Fibroblast of lung (primary cell): ENCODE measurements at places on chromosomes 3 and 15. TPM values are rescaled to one million over a fixed set of nuclear protein-coding genes. Genes with fewer than 3 reads are reported as not detected.

Gene TMEM207
- polyA plus RNA-seq = not detected in 2 replicates

- DNase-seq = peak; percentile 81
Measured at GRCh38 chr15:79329171-79329611, 18.3 kb downstream of the TMED3 start.

DNA sequence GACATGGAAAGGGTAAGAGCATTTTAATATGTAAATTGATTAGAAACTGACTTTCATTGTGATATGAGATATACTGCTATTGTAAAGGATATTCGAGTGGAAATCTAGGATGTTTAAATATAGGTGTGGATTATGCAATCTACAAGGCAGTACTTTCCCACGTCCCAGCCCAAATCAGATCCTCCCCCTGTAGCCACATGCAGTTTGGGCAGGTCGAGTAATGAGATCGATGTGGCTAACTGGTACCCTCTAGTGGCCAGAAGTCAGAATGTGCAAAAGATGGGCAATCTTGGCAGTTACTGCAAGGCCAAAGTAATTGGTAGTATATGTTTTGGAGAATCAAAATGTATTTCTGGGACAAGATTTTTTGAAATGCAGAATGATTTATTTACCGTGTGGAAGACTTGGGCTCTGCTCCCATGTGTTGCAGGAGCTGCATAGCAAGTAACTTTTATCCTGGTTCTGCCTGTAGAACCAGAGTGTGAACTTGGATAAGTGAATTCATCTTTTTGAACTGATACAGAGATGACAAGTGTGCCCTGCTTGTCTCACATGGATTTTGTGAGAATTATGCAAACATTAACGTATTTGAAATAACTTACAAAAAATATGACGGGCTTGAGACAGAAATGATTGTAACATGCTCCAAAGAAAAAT, 94.5 kb upstream of the ADAMTSL3 start:
- peak; percentile 74 for DNase-seq

DNA sequence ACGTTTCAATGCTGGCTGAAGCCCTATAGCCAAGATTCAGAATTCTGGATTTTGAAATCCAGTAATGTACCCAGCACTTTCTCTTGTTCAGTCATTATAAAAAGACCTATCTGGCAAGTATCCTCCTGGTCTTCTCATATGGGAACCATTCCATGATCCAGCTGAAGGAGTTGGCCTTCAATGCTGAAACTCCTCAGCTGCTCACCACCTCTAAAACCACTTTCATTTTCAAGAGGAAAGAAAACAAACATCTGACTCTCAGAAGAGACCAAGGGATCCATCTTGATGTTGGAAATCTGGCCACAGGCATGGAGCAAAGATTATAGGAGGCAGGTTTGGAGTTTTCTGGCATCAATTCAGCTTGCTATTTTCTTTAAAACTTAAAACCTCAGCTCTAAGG, 235.4 kb downstream of the FMN1 start:
- DNase-seq = peak; percentile 87

GRCh38 chr3:33054100-33055092, 42.5 kb downstream of the GLB1 start:
- DNase-seq = no peak

DNA sequence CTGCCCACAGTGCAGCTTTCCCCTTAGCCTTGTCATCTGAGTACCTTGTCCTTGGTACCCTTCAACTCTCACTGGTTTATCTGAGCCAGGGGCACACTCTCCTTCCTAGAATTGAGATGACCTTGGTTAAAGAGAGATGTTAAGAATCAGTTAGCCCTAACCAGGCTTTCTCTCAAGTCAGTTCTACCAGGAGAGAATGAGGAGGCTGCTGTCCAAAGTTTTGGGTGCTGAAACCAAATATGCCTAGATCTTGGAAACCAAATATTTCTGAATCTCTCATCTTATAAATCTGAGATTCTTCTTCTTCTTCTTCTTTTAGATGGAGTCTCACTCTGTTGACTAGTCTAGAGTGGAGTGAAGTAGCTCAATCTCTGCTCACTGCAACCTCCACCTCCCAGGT, 12.0 kb upstream of the CTXND1 start:
- peak; percentile 31 for DNase-seq

Gene GHSR
- polyA plus RNA-seq = not detected in 2 replicates

DNA sequence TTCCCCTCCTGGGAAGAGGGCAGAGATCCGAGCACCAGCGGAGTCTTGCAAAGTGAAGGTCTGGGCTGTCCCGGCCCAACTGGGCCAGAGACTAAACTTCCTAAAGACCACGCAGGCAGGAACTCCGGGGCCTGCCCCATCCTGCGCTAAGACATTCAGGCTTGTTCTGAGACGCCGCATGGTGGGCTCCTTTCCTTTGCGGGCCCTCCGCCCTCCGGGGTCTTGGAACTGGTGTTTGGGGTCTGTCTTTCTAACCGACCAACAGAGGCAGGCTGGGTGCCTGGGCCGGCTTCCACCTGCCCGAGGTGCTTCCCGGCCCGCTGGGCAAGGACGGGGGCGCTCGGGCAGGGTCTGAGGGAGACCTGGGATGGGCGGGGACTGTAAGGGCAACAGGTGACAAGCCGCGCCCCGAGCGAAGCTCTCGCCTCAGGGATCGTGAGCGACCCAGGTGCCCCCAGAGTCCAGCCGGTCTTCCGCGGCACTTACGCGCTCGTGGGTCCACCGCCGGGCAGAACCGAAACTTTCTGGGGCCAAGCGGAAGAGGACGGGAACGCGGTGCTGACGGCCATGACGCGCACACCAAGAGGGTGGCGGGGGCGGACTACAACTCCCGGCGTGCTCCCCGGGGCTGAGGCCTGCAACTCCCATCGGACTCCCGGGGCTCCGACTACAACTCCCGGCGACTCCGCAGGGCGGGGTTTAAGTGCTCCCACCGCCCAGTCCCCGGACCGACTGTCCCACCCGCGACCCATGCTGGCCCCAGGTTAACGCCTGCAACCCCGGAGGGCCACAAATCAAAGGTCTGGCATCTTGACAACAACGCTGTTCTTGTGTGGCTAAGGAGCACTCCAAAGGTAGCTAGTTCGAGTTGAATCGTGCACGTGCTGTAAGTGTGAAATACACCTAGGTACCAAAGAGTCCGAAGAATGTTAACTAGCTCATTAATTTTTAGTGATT, at the start of gene FYCO1:
FYCO1 (minus strand) TSS at position 589 of the 957 bp plus-strand sequence. CDS start 10,914 bp downstream, outside the sequence.
- DNase-seq = peak; percentile 88

Gene CHRNA7
- polyA plus RNA-seq = 0.09 and 0.62 TPM in 2 replicates

- no peak for DNase-seq
Measured at GRCh38 chr15:39392469-39393047, 188.3 kb upstream of the THBS1 start.

Gene CELF6
- polyA plus RNA-seq = 0.08 TPM in 1 of 2 replicates, not detected in the other

DNA sequence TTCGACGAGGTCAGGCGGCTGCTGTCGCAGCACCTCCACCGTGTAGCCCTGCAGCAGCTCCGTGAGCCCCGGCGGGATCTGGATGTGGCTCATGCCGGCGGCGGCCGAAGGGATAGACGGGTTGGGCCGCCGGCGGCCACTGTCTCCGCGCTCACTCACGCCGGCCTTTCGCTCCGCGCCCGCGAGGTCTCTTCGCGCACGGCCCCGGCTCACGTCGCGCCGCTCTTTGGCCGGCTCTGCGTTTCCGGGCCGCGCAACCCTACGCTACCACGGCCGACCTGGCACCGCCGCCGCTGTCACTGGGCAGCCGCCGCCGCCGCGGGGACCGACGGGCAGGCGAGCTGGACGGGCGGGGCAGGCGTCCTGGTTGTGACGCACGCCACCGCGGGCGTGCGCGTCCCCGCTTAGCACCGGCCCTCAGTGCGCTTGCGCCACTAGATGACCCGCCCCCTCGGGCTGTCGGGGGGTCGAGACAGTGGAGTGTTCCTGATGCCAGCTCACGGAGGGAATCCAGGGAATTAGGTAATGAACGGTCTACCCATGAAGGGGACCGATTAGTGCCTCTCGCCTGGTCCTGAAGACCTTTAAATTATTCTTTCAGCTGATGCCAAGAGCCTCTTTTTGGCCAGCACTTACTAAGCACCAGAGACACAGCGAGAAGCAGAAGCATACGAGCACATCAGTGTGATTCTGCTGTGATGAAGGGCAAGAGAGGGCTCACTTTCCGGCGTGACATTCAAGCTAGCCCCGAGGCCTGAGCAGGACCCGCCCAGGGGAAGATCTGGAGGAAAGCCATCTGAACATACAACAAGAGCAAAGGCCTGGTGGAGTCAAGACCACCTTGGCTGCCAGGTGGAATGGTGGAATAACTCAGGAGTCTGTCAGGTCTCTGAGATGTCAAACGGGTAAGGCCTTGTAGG, at the start of gene PRKAR2A:
PRKAR2A (minus strand) TSS at position 371 of the 920 bp plus-strand sequence; CDS start at position 93, 278 bp downstream.
- DNase-seq = peak; percentile 82

DNA sequence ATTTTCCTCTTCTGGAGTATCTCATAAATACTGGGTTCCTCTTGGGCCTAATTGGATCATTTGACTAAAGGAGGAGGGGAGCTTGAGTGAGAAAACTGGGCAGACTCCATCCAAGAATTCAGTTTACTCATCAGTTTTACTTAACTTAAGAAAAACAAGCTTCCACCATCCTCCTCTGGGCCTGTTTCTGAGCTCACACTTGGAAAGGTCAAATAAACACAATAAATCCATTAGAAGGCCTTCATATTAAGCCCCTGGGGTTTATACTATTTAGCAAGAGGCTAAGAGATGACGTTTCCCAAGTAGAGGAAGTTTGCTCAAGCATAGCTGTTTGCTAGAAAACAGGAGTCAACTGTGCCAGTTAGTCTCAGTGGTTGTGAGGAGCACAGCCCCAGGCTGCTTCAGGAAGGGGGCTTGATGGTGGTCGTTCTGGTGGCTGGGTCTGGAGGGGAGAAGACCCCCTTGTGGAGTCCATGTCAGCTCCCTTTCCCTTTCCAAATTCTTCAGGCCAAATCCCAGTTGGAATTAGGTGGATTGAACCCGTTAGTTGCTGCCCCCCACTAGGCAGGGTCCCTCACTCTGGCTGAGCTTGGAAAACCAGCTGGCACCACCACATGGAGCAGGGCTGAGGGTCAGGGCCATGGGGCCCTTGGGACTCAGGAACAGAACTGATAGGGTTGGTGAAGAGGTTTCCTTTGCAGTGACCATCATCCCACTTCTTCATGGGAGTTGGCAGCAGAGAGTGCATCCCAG, 64.8 kb downstream of the SPSB4 start:
- DNase-seq = peak; percentile 64

Gene INO80
- 5.7 and 6.0 TPM in 2 replicates for polyA plus RNA-seq

- DNase-seq = peak; percentile 39
Measured at GRCh38 chr15:58669108-58669507, 80.4 kb downstream of the ADAM10 start.

DNA sequence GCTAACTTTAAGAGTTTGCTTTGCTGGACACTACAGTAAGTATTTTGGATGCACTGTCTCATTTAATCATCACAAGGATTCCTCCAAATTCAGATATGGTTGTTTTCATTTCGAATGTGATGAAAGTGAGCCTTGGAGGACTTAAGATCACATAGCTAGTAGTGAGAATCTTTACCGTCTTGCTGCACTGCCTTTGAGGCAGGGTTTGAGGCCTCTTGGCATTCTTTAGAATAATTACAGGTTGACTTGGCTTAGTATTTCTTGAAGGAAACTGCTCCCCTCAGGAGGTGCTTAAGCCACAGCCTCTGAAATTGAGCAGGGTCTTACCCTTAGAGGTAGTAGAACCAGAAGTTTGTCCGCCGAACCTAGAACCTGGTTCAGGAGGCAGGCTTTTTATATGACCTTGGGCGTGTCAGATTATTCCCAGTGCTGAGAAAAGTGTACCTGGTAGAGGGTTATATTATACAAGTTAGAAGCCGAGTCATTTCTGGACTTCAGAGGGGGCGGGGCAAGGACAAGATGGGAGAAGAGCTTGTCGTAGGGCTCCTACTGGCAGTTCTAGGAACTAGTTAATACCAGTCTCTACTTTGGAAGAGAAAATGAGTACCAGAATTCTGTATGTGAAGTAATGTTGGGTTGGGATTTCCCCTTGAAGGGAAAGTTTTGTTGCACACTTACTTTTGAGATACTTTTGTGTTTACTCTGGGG, 1.1 kb downstream of the TFG start:
- DNase-seq = peak; percentile 68

- DNase-seq = no peak
Measured at GRCh38 chr15:93987068-93987467, 244.3 kb upstream of the MCTP2 start.

DNA sequence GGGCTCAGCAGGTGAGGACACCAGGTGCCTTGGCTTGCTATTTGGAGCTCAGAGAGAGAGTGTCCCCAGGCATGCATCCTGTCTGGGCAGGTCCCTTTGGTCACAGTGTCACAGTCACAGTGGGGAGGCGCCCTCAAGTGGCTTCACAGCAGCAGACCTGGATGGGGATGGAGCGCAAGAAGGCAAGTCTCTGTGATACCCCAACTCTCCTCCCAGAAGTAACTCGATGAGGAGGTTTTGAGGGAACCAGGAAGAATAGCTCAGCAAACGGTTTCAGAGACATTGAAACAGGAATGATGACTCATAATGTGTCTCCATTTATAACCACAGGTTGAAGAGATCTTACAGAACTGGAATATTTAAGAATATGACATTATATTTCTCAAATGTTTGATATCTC, 66.5 kb upstream of the SH3GL3 start:
- peak; percentile 29 for DNase-seq

DNA sequence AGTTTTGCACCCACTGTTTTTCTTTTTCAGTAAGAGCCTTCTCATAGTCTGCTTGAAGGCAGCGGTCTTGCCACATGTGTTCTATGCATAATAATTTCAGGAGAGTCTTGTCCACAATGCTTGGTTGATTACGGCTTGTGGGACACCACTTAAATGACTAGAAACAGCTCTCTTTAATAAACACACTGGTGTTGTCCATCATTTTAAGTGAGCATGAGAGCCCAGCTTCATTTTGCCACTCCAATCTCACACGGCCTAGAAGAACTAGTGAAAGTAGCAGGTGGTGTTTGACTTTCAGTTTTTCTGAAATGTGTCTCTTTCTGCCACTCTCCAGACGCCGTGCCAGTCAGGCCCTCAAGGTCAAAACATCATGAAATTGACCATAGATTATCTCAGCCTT, 292.1 kb downstream of the LPP start:
- no peak for DNase-seq
